ENCODE measurements at places on chromosomes 4 and X. TPM values are rescaled to one million over a fixed set of nuclear protein-coding genes. Genes with fewer than 3 reads are reported as not detected.

The REELD1 gene
- total RNA-seq = 0.11 TPM

The SPANXB1 gene
- not detected for total RNA-seq

The C1QTNF7 gene
- total RNA-seq = 0.94 TPM

The SPANXA2 gene
- not detected for total RNA-seq

The PAGE1 gene
- total RNA-seq = not detected

The NAA10 gene
- 115 TPM for total RNA-seq

The ZNF827 gene
- 17.9 TPM for total RNA-seq

The CORIN gene
- total RNA-seq = 0.50 TPM

The KDR gene
- 6.5 TPM for total RNA-seq

The CFAP97 gene
- total RNA-seq = 12.2 TPM

The RAB40A gene
- total RNA-seq = 0.16 TPM

The SPIN2A gene
- total RNA-seq = 0.37 TPM

The CCKAR gene
- total RNA-seq = not detected

The DCLK2 gene
- total RNA-seq = 3.1 TPM

The RTL9 gene
- not detected for total RNA-seq

The CXorf51A gene
- not detected for total RNA-seq

The BMX gene
- total RNA-seq = 1.8 TPM

The ADH1C gene
- 140 TPM for total RNA-seq

The TMPRSS11A gene
- not detected for total RNA-seq

The F9 gene
- total RNA-seq = 0.12 TPM

The MAGIX gene
- total RNA-seq = 4.3 TPM

The PDGFC gene
- total RNA-seq = 3.9 TPM

The GLRB gene
- 0.37 TPM for total RNA-seq

The UGT2B11 gene
- total RNA-seq = not detected

The IRS4 gene
- 0.07 TPM for total RNA-seq

The RNF150 gene
- 6.9 TPM for total RNA-seq

The TMPRSS11D gene
- not detected for total RNA-seq

The AADAT gene
- 4.0 TPM for total RNA-seq

The XAGE1A gene
- total RNA-seq = not detected

The SORCS2 gene
- total RNA-seq = 0.54 TPM

The NXF2 gene
- not detected for total RNA-seq

The ATXN3L gene
- total RNA-seq = not detected

The HTN3 gene
- total RNA-seq = not detected

The BMP2K gene
- total RNA-seq = 52.4 TPM

The AKAP4 gene
- not detected for total RNA-seq

The TASL gene
- total RNA-seq = 1.1 TPM

The MID1IP1 gene
- 60.9 TPM for total RNA-seq

The PCDH7 gene
- 4.7 TPM for total RNA-seq

The DKK2 gene
- total RNA-seq = 0.56 TPM

The ACE2 gene
- 38.7 TPM for total RNA-seq

The BCORL1 gene
- total RNA-seq = 8.3 TPM

The RHOH gene
- total RNA-seq = 2.6 TPM

Measured in colonic mucosa (tissue), 4 donors.